Effector memory CD8-positive, alpha-beta T cell (primary cell): ENCODE measurements at places on chromosomes 4 and X.

GRCh38 chr4:143336781-143337599, at the start of gene GAB1:
Gene GAB1 (plus strand): TSS chr4:143336876. CDS start chr4:143337189, 313 bp downstream.
- no peak for DNase-seq

- DNase-seq = no peak
Observed at GRCh38 chrX:74535408-74536151, 78.8 kb downstream of the RLIM start.

DNA sequence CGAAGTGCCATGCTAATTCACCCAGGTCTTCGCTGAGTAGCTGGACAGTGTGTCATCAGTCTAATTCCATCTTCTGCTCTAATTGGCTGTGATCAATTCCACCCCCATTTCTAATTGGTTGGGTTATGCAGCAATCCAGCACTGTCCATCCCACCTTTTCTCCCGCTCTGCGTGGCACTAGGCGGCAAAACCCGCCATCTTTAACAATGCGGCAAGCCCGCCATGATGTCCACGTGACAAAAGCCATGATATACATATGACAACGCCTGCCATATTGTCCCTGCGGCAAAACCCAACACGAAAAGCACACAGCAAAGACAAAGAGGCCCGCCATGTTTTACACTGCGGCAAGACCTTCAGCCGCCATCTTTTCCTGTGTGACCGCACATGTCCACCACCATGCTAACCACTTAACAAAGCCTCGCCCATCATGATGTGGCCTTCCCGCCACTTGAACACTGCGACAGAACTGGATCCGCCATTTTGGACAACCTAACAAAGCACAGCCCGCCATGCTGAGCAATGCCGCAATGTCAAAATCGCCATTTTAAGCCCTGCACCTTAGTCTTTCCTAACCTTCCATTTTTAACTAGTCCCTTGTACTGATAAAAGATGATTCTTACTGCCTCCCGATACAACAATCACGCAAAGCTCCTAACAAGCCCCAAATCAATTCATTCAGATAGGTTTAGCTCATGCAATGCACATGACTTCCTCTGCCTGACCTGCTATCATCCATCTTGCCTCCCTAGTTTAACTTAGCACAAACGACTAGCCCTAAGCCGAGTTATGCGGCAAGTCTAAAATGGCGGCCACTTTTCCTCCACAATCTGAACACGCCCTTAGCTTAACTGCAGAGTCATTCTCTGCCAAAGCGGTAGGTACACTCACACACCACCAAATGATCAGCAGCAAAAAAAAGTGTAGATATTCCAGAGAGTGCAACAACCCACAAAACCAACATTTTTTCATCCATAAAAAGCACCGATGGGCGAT, 288.3 kb downstream of the CHIC1 start:
- no peak for DNase-seq

- no peak for DNase-seq
Observed at GRCh38 chr4:155173371-155173770, 35.1 kb upstream of the NPY2R start.

GRCh38 chrX:25544641-25545040, 528.9 kb upstream of the ARX start:
- DNase-seq = no peak

DNA sequence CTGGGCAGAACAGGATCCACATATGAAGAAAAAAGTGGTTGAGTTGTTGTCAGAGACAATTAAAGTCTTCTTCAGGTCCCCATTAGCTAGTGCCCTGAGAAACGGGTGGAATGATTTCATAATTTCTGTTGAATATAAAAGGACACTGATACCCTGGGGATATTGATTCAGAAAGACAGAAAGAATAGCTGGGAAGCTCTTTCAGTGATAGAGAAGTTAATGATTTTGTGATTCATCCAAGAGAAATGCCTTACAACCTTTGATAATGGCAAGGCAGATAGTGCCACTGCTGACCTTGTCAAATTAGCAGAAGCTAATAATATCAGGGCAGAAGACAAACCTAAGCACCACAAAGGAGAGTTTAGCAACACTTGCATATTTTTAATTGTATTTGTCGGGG, 37.9 kb downstream of the UNC5C start:
- no peak for DNase-seq

GRCh38 chr4:7126981-7127380, 59.1 kb upstream of the GRPEL1 start:
- DNase-seq = no peak

DNA sequence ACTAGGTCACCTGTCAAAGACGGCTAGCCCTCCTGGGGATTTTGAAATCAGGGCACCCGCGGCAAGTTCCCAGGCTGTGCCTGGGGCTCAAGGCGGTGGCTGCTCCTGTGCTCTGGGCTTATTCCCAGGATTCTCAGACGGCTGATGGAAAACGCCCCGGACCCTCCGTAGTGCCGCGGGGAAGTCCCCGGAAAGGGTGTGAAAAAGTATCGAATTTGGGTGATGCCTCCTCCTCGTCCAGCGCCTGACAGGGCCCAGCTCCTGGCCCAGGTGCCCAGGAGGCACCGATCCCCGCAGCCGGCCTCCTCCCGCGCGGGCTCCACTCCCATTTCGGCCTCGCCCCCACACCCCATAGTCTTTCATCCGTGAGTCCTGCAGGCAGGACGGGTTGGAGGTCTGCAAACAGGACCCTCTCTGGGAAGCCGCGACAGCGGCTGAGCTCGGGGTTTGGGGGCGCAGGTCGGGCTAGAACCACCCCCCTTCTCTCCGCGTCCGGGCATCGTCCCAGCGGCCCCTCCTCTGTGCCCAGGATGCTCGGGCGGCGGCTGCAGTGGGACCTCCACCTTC, 1.1 kb upstream of the NSG1 start:
- no peak for DNase-seq

DNA sequence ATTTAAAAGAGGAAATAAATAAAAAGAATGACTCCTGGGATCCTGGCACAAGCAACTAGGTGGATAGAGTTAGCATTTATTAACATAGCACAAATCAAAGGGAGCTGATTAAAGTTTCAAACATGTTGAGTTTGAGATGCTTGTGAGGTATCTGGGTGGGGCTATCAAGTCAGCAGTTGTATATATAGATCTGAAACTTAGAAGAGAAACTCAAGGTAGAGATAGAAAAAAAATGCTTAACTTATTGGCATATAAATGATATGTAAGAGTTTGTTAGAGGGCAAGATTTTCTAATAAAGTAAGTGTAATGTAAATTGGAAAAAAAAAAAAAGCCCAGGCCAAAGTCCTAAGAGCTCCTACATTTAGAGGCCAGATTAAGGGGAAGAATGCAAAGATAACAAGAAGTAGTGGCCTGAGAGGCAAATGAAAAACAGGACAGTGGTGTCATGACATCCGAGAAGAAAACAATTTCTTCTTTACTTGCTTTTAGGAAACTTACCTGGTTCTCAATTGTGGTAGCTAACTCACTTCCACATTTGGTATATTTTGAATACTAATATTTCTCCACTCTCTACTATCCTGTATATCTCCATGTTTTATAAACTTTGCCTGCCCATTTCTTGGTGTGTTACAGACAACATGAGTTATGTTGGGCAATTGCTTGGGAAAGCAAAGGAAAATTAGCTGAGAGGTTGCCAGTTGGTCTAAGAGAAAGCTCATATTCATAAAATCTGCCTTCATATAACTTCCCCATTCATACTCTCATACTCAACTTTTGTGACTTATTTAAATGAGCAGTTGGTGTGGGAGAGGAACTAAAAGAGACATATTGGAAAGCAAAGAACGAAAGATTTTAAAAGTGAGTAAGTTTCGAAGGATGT, 169.2 kb downstream of the PARM1 start:
- no peak for DNase-seq

GRCh38 chr4:74873545-74874301, 59.2 kb upstream of the PARM1 start:
- DNase-seq = no peak

- DNase-seq = no peak
Observed at GRCh38 chrX:134745636-134746409, 87.6 kb upstream of the PLAC1 start.

DNA sequence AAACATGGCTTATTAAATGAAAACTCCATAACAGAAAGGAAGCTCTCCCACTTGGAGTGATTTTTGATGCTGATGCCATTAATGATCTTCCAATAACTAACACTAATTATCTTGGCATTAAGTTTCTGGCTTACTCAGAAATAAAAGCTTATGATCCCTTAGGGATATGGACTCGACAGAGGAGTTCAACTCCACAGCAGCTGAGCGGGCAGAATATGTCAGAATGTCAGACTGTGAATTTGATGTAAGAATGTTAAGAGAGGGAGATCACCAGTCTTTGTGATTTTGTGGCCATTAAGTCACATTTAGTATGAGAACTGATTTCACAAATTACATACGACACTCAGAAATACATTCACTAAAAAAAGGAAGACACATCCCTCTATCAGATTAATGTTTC, 2244.0 kb downstream of the ARAP2 start:
- DNase-seq = no peak

GRCh38 chr4:74893171-74893570, 39.7 kb upstream of the PARM1 start:
- DNase-seq = no peak

DNA sequence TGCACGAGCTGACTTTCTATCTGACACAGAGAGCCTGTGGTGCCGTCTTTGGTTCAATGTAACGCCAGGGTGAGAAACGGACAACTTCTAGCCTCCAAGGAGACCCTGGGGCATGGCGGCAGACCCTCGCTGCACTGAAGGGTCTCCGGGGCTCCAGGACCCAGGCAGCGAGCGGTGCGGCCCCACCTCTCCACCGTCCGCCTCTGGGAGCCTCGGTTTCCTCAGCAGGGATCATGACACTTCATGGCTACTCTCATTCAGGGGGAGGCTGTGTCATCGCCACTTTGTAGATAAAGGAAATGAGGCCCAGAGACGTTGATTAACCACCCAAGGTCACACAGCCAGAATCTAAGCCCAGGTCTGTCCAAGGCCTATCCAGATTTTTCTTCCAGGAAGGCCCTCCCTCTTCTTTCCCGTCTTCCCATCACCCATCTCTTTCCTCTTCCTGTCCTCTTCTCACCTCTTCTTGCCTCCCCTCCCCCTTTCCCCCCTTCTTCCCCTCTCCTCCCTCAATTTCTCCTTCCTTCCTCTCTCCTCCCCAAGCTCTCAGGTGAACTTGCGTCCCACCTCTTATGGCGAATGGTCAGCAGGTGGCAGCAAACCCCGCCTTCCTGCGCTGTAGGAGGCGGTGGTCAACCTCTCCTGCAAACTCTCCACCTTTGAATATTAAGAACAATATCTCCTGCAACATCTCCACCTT, 69.3 kb upstream of the HMX1 start:
- DNase-seq = no peak

DNA sequence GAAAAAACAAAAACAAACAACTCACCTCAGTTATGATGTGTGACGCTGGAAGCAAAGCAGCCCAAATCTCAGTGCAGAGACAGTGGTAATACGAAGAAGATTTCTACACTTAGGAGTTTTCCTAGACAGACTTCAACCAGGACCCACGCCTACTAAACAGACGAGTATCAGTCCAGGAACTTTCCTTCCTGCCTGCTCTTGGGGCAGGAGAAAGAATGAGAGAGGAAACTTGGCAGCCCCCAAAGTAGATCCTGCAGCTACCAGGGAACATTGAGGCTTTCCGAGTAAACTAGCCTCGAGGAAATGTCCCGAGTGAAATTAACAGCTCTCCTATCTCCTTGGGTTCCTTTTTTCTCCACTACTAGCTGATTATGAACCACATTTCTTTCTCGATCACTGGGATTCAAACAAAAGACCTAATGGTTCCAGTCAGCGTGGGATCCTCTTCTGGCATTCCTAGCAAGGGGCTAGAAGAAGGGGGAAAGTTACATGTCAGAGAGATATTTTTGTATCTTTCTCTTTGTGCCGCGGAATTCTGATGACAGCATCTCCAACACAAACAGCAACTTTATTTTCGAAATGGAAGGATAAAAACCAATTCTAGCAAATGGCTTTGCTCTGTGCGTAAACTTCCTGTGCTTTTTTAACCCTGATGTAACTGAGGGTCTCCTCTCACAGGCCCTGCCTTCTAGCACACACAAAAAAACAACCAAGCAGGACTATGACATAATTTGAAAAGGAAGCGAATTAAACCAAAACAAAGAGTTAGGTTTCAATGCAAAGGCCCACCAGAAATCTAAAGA, 53.2 kb downstream of the PPM1K start:
- DNase-seq = no peak

DNA sequence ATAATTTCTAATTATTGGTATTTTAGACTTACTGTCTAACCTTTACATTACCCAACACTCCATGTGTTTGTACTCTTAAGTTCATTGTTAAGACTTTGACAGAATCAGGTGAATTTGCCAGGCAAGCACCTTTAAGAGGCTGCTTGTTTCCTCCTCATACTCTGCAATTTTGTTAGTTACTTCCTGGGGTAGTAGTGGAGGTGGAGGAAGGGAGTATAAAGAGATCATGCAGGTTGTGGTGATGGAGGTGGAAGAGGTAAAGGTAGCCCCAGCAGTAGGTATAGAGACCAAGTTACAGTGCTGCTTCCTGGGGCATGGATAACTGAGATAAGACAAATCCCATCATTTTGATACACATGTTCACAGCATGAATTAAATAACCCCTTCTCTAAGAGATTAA, 6.7 kb downstream of the WDR44 start:
- no peak for DNase-seq

DNA sequence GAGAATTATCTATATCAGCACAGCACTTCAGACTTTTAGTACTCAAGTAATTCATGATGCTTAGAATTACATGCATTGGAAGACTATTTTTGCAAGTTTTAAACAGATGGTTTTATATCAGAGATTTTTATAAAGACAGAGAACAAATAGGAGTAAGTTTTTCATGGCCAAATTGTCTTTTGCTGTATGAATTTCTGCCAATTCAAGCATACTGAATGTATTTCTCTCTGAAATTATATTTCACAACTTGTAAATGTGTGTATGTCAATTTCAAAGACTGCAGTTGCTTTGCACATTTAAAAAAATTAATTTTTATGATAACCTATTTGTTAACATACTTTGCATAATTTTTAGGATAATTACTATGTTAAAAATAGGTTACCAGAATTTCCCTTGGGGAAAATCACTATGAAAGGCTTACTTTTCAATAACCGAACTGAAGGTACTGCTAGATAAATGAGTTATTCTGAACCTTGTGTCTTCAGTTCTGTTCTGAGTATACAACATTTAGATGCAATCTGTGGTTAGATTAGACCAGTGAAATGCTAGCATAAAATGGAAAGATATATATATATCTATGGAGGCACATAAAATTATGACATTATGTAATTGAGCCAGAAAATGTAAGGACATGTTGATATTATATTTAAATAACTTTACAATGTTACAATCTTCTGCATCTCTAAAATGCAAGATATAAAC, 1344.2 kb upstream of the PABPC4L start:
- DNase-seq = no peak

- no peak for DNase-seq
Observed at GRCh38 chrX:100368167-100368566, 41.9 kb downstream of the PCDH19 start.

GRCh38 chrX:112164420-112164819, 81.8 kb upstream of the TRPC5 start:
- DNase-seq = no peak

DNA sequence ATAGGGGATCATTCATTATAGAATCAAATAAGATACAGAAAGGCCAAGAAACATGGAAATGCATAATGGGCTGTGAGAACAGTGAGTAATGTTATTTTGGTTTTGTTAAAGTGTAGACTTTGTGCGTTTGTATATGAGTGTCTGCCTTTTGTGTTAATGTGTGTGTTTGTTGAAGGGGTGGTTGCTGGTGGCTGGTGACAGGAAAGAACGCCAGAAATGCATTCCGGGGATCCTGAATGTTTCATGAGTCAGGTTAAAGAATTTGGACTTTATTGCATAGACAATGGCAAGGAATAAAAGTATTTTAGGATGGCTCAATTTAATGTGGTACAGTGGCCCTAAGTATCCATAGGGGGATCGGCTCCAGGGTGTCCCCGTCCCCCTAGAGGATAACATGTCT, 1228.9 kb downstream of the PCDH7 start:
- no peak for DNase-seq
